ENCODE measurements at places on chromosomes 4 and X.

- DNase-seq = no peak
These were observed at the start of gene CXCL5 for GRCh38 chr4:73998040-73999011. Gene CXCL5 (minus strand): TSS chr4:73998677. CDS start chr4:73998581, 96 bp downstream.

GRCh38 chr4:83639849-83640493 is 104.1 kb downstream of the GPAT3 start:
- DNase-seq = peak; percentile 44

GRCh38 chr4:98434816-98435215 is 173.6 kb downstream of the RAP1GDS1 start:
- DNase-seq = no peak

DNA sequence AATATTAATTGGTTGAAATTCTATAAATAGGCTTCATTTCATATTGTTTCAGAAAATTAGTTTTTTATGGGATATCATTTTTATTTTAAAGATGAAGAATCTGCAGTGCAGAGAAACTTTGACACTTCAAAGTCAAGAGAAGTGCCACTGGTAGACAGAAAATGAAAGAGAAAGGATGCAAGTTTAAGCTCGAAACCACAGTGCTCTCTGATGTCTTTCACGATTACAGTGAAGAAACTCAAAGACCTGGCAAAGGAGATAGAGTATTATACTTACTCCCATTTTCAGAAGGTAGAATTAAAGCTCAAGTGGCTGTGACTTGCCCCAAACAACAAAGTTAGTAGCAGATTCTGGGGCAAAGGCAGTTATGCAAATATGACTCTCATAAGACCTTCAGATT is 745.4 kb downstream of the TECRL start:
- DNase-seq = no peak

- DNase-seq = no peak
These were observed 28.1 kb downstream of the SMIM43 start for GRCh38 chr4:121736735-121737351.
